ENCODE measurements at places on chromosomes 1 and 21.
A peak's percentile ranks its signal among the peaks of the same experiment; 100 is the strongest.

DNA sequence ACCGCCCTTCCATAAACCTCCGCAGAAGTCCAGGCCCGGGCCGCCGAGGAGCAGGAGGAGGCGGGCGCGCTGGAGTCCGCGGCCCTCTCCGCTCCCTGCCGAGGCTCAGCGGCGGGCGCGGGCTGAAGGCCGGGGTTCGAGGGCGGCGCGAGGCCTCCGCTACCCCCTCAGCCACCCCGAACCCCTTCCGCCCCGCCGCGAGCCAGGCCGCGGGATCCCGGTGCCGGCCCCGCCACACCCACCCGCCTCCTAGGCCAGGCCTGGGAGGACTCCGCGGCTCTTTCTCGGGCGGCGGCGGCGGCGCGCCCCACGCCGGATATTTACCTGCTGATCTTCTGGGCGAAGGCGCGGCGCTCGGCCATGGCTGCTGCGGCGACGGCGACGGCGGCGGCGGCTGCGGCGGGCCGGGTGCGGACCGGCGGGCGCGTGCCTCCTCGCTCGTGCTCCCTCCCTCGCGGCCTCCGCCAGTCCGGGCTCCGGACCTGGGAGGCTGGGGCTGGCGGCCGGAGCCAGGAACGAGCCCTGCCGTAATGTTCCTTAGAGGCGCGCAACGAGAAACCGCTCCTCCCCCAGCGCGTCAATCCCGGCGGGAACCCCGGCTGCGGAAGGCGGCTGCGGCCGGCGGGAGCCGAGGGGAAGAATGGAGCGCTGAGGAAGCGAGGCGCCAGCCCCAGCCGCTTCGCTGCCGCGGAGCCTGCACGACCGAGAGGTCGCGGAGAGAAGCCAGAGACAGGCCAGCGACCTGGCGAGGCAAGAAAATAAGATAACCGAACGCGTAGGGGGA is at the start of gene DOCK7:
Gene DOCK7 (minus strand): TSS at position 484 of the 784 bp plus-strand sequence. CDS start 122 bp downstream, at position 362.
- peak; percentile 81 for DNase-seq

- DNase-seq: peak; percentile 6
Measured at GRCh38 chr1:187689129-187689528, 860.4 kb downstream of the PLA2G4A start.

- DNase-seq: no peak
Measured at GRCh38 chr1:84361796-84362195, 36.5 kb upstream of the DNASE2B start.

GRCh38 chr1:181189691-181190363 is 101.3 kb downstream of the IER5 start:
- peak; percentile 66 for DNase-seq

- DNase-seq: no peak
Measured at GRCh38 chr1:116952738-116953275, 43.1 kb downstream of the PTGFRN start.

GRCh38 chr21:37369307-37369854 is 2.8 kb downstream of the DYRK1A start:
- no peak for DNase-seq

- no peak for DNase-seq
Measured at GRCh38 chr1:55970526-55971110, 608.7 kb downstream of the PLPP3 start.

DNA sequence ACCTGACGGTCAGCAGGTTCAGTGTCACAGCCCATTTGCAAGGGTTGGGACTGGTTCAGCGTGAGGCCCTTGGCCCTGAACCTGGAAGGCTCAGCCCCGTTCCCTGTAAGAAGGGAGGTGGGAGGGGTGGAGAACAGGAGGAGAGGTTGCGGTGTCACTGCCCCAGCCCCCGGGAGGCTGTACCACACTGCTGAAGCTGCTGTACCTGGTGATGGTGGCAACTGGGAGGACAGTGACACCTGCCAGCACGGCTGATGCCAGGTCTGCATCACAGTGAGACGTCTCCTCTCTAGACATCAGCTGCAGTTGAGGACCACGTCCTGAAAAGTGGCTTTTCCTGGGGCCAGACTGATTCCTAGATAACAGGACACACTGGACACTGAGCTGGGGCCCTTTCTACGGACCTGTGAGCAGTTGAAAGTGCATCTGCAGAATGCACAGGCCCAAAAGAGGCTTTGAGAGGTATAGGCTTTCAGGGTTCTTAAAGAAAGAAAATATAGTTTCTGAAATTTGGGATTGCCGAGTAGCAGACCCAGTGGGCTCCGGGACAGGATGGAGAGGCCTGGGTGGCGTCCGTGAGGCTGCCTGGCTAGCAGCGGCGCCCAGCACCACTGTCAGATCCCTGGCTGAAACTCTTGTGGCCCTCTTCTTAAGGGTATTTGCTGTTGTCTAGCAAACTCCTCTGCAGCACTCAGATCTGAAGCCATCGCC is 47.7 kb downstream of the COQ8A start:
- no peak for DNase-seq

GRCh38 chr1:14494911-14495310 is 103.6 kb upstream of the KAZN start:
- no peak for DNase-seq

DNA sequence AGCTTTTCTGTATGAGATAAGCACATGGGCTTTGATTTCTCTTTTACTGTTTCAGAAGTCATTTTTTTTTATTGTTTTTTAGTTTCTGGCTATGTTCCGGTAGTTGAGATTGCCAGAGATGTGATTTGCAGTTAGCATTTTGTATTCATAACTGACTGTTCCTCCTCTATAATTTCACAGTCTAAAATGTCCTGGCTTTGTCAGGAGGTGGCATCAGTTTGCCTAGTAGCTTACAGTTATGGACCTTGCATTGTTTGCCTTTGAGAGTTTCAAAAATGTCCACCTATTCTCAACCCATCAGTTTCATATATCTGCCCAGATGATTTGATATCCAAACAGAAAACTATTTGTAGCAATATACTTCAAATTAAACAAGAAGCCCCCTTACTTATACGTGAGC is 39.5 kb upstream of the ST6GALNAC3 start:
- DNase-seq: peak; percentile 1

GRCh38 chr1:246181241-246181640 is 325.8 kb downstream of the SMYD3 start:
- DNase-seq: no peak

DNA sequence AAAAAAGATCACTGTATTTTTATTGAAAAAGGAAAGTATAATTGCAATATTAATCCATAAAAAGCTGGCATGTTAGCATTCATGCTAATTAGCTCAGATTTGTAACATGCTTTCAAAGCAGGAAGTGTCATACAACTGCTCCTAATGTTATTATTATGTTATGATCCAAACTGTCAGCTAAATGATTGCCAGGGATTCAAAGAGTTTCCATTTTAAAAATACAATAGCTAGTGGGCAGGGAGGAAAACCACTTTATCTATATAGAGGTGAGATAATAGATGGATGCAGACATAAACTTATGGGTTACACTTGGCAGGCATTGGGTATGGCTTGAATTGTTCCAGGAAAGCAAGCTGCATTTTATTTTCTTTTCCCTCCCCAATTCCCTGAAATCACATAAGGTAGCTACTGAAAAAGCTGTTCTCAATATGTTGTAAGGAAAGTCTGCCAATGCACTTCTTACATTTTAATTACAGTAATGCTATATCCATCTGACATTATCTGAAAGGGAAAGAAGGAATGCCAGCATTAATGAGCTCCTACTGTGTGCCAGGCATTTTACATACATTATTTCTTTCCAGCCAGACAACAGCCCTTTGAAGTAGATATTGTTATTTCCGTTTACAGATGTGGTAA is 9.8 kb upstream of the MYSM1 start:
- DNase-seq: peak; percentile 32

DNA sequence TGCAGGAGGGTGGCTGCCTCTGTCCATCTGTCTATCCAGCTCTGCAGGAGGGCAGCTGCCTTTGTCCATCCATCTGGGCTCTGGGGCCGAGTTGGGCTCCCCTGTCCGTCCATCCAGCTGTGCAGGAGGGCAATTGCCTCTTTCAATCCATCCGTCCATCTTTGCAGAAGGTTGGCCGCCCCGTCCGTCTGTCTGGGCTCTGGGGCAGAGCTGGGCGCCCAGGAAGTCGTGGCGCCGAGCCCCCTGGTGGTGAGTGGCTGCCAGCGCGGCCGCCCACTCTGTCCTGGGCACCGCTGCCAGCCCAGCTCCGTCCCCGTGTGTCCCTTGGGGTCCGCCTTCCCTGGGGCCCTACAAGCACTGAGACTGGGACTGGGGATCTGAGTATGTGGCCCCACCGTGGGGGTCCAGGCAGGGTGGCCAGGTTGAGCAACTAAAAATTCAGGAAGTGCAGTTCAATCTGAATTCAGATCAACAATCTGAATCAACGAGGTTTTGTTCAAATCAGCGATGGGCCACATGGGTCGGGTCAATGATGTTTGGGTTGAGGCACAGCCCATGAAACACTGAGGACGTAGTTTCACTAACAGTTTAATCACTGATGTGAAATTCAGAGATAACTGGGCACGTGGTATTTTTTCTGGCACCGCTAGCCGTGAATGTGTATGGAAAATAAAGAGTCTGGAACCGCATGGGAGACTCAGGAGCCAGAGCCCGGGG is 99.1 kb upstream of the ACTRT2 start:
- no peak for DNase-seq

- no peak for DNase-seq
Measured at GRCh38 chr1:48294656-48295055, 72.1 kb downstream of the SLC5A9 start.

DNA sequence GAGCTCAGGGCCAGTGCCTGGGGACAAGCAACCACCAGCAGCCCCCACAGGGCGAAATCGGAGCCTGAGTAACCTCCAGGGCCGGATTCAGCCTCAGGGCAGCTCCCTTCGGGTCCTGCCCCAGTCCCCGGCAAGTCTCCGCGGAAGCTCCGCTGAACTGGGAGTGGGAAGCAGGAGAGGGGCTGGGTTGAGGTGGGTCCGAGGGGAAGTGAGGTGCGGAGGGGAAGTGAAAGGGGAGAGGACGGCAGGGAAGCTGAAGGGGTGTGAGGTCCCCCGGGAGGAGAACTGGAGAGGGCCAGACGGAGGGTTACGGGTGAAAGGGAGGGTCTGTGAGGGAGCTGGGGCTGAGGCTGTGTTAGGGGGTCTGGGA is 560 bp downstream of the PADI2 start:
- DNase-seq: no peak

GRCh38 chr1:172483448-172483847 is 39.6 kb upstream of the PIGC start:
- no peak for DNase-seq

DNA sequence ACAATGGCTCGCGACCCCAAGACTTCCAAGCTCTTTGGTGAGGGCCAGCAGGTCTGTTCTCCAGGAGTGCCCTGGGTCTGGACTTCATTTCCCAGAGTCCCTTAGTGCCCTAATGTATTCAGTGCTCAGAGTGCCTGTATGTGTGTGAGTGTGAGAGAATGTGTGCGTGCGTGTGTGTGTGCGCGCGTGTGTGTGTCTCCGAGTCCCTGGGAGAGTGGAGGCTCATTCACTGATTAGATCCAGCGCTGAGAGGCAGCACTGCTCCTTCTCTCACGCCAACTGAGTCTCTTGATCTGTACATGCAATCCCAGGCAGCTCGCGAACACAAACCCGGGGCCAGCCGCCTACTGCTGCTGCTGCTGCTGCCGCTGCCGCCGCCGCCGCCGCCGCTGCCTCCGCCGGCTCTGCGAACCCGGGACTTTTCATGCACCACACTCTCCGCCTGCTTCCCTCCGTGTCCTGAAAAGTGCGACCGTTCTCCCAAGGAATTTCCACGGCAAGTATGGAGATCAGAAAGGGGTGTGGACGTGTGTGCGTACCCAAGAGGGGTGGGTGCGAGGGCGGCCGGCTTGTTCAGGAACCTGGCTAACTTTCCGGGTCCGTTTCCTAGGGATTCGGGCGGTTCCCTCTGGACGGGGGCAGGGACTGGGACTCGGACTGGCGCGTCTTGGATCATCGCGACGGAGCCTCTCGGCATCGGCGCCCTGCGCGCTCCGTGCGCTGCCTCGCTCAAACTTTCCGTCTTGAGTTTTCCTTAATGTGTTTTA is at the start of gene RNF220:
Gene RNF220 (plus strand): TSS at position 225 of the 767 bp plus-strand sequence.
- DNase-seq: peak; percentile 65

GRCh38 chr1:81695741-81696140 is 105.0 kb upstream of the ADGRL2 start:
- no peak for DNase-seq

DNA sequence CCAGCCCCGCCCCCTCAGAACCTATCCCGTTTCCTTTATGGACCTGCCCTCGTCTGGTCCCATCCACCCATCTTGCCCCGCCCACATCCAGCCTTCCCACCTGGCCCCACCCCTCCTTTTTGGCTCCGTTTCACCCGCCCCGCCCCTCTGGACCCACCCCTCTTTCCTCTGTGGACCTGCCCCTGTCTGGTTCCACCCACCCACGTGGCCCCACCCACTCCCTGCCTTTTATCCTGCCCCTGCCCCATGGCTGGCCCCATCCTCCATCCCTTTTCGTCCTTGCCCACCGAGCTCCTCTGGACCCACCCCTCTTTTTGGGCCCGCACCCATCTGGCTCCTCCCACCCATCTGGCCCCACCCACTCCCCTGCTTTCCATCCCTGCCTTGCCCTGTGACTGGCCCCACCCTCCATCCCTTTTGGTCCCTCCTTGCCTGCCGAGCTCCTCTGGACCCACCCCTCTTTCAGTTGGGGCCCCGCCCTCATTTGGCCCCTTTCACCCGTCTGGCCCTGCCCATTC is 177.3 kb downstream of the CAMTA1 start:
- DNase-seq: peak; percentile 85

DNA sequence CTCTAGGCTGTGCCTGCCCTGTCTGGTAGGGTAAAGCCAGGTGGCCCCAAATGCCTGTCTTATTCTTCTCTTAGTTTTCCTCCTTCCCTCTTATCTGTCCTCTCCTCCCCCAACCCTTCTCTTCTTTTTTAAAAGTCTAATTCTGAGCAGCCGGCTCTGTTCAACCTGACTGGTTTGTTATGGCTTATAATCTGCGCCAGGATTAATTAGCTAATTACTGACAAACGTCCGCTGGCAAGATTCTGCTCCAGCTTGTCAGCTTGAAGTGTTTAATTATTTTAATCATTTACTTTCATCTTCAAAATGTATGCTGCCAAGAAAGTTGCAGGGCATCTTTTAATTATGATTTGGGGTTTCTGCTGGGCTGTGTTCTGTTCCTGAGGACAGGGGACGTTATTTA is 27.2 kb upstream of the PSMB2 start:
- DNase-seq: peak; percentile 2

DNA sequence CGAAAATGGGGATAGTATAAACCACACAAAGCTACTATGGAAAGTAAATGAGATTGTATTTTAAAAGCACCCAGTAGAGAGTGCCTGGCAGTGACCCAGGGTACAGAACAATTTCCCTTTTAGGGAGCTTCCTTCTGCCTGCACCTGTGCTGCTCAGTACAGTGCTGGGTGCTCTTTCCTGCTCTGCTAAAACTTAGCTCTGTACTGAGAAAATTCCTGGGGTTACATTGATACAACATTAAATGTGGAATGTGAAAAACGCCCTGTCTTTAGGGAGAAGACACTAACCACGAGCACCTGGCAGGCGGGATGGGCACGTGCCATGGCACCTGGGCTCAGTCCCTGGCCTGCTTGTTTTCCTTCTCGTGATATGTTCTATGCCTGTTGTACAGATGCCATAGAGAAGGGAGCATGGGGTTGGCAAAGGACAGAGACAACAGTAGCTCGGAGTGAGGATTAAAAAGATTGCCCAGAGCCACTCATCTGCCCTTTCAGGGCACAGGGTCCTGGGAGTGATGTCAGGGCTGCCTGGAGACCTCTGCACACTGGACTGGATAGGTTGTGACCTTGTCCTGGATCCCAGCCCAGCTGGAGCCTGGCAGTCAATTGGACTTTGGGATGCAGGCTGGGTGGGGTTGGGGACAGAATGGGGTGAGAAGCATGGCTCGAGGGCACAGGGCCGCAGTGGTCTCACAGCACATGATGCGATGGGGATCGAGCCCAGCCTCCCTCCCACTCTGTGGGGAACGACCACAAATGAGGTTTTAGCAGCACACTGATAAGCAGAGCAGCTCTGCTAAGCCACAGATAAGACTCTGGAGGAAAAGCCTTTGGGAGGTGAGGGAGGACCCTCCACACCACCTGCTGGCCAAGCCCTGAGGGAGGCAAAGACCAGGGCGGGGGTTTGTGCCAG is 4.2 kb downstream of the SPATA46 start:
- no peak for DNase-seq

Measured in cerebellar cortex (tissue), 1 donor.